ENCODE measurements at places on chromosomes 12 and 14. TPM values are rescaled to one million over a fixed set of nuclear protein-coding genes. Genes with fewer than 3 reads are reported as not detected.

DNA sequence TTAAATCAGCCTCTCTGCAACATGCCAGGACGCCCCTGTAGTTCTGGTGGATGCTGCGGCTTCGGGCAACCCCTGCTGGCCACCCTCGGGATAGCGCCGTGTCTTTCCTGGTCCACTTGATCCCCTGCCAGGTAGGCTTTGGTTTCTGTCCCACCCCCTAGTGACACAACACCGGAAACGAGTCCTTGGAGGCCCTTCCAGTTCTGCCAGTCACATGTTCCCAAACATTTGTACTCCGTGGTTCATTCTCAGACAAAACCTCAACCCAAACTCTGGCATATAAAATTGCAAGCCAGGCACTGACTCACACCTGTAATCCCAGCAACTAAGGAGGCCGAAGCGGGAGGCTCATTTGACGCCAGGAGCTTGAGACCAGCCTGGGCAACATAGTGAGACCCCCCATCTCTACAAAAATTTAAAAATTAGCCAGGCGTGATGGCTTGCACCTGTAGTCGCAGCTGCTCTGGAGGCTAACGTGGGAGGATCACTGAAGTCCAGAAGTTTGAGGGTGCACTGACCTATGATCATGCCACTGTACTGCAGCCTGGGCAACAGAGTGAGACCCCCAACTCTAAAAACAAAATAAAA, 37.0 kb downstream of the RASAL1 start:
- DNase-seq, result no peak

- DNase-seq, result no peak
These were observed 19.8 kb downstream of the PPM1H start for GRCh38 chr12:62915204-62915529.

DNA sequence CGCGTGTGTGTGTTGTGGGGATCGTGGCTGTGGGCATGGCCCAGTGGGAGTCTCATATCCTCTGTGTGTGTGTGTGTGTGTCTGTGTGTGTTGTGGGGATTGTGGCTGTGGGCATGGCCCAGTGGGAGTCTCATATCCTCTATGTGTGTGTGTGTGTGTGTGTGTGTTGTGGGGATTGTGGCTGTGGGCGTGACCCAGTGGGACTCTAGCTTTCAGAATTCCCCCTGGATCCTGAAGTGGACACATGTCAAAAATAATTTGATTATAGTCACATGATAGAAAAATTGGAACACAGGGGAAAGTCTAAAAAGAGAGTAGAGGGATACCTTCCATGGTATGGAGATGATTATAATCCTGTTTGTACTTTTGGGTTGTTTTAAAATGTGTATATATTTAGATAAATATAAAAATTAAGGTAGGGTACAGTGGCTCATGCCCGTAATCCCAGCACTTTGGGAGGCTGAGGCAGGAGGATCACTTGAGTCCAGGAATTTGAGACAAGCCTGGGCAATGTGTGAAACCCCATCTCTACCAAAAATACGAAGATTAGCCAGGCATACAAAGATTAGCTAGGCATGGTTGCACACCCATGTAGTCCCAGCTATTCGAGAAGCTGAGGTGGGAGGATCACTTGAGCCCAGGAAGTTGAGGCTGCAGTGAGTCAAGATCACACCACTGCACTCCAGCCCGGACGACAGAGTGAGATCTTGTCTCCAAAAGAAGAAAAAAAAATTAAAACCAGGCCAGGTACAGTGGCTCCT, 11.0 kb downstream of the PAPLN start:
- no peak for DNase-seq

DNA sequence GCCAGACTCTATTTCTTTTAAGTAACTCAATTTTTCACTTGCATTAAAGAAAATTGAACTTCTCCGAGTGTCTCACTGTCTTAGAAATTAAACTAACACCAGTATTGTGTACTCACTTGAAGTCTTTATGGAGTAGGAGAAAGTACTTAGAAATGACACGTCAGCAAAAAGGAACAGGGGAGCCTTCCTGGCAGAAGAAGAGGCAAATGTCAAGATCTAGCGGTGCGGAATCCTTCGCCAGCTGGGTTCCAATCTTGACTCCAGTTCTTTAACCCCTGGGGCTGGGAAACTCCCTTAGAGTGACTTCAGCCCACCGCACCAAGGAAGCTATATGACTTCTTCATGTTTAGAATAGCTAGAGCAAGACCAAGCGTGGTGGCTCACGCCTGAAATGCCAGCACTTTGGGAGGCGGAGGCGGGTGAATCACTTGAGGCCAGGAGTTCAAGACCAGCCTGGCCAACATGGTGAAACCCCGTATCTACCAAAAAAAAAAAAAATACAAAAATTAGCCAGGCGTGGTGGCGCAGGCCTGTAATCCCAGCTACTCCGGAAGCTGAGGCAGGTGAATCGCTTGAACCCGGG, 34.4 kb downstream of the WBP11 start:
- no peak for DNase-seq

Gene P2RX2
- not detected for total RNA-seq

Gene BIN2
- total RNA-seq, result 6.4 TPM

Gene CAPZA3
- total RNA-seq, result not detected

Gene NR4A1
- 465 TPM for total RNA-seq

Gene TAS2R30
- total RNA-seq, result 15.7 TPM
